Stimulated activated CD4-positive, alpha-beta T cell treated with anti-CD3 and anti-CD28 coated beads, Interleukin-15, amount 100 ng/mL, for 1 hour (primary cell): ENCODE measurements at places on chromosomes 6 and 20.

- DNase-seq = no peak
These were observed 63.7 kb downstream of the PXDC1 start for GRCh38 chr6:3687847-3688246.

GRCh38 chr6:69349771-69350170, 447.0 kb downstream of the LMBRD1 start:
- no peak for DNase-seq

DNA sequence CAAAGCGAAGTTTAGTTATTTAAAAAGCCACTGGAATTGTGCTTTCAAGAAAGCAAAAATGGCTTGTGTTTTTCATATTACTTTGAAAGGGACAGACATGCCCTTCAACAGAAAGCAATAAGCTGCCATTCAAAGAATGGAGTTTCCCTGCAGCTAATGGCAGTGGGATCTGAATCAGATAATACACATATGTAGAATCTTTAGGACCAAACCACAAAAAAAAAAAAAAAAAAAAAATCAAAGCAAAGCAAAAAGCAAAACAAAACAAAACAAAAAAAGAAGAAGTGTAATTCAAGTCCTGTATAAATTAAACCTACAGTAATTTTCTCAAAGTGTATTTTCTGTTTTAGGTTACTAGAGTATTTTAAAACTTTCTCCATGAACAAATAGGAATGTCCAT, 63.6 kb upstream of the ZNF217 start:
- DNase-seq = no peak

DNA sequence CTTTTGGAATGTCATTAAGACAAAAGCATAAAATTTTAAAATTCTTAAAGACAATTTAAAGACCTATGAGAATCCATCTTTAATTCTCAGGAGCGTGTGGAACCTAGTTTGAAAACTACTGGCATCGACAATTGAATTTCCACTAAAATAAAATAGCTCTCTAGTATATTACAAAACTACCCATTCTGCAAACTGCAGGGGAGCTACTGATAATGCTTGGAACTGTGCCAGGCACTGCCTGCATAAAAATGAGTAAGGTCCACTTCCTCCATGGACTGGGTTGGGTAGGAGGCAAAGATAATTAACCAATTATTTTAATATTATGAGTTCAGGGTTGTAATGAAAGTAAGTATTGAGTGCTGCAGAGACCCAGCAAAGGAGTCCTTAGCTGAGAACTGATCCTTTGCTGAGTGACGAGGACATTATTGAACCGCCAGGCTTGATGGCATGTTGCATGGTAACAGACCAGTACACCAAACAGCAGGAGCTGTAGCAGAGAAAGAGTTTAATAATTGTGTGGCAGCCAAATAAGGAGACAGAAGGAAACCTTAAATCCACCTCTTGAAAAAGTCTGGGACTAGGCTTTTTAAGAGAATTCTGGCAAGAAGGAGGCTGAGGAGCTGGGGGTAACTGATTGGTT, 261.3 kb downstream of the ESR1 start:
- DNase-seq = no peak

- no peak for DNase-seq
These were observed 515.6 kb downstream of the KIF16B start for GRCh38 chr20:16057651-16058050.

GRCh38 chr20:10716855-10717254, 43.1 kb upstream of the JAG1 start:
- no peak for DNase-seq

GRCh38 chr6:100464903-100465700, at the start of gene SIM1:
Gene SIM1 (minus strand): TSS chr6:100464921. CDS start chr6:100463468, 1,453 bp downstream.
- no peak for DNase-seq

DNA sequence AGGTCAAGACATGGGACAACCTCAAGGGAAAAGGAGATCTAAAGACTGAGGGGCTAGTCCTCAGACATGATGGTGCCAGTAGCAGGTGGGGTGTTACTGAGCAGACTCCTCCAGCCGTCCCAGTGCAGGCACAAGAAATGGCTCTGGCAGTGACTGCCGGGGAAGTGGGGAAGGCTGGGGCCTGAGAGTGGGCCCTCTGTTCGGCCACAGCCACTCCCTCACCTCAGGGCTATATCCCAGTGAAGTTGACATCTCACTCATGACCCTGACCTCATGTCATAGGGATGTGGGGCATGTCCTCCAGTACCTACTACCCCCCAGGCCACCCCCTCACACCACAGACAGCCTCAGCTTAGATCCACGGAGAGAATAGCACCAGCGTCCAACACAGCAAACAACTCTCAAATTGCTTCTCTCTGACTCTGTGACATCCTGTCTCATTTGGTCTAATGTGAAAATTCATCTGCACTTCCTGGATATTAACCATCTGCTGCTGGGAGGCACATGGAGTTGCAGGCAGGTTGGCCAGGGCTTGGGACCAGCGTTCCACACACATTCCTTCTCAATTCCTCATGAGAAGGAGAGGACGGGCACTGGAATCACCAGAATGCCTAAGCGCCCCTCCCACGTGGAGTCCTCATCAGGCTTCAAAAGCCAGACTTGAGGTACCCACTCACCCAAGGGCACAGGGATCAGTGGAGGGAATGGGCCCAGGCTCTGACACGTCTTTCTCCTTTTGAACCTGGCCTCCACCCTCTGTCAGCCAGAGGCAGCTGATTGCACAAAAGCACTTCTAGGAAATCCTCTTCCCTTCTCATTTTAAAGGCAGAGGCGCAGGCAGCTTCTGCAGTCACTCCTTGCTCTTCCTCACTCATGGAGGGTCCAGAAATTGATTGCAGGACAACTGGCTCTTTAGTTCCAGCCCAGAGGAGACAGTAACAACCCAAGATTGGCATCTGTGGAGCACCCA, 163.6 kb upstream of the CST7 start:
- DNase-seq = no peak

DNA sequence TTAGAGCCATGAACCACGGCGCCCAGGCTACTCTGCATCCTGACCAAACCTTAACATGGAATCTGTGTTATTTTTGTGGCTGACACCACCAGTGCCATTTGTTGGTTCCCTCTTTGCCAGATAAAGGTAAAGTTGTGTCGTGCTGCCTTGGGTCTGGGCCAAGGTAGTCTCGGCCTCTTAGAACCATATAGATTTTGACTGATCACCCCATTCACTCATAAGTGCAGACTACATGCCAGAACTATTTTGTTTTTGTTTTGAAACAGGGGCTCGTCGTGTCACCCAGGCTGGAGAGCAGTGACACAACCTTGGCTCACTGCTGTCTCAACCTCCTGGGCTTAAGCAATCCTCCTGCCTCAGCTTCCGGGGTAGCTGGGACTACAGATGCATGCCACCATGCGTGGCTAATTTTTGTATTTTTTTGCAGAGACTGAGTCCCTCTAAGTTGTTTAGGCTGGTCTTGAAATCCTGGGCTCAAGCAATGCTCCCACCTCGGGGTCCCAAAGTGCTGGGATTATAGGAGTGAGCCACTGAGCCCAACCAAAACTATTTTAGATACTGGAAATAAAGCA, 19.2 kb upstream of the RIPOR3 start:
- DNase-seq = no peak

- DNase-seq = no peak
These were observed 1.3 kb downstream of the CBLN4 start for GRCh38 chr20:56004007-56004406.

GRCh38 chr20:19049514-19049913, 162.9 kb upstream of the SLC24A3 start:
- no peak for DNase-seq

DNA sequence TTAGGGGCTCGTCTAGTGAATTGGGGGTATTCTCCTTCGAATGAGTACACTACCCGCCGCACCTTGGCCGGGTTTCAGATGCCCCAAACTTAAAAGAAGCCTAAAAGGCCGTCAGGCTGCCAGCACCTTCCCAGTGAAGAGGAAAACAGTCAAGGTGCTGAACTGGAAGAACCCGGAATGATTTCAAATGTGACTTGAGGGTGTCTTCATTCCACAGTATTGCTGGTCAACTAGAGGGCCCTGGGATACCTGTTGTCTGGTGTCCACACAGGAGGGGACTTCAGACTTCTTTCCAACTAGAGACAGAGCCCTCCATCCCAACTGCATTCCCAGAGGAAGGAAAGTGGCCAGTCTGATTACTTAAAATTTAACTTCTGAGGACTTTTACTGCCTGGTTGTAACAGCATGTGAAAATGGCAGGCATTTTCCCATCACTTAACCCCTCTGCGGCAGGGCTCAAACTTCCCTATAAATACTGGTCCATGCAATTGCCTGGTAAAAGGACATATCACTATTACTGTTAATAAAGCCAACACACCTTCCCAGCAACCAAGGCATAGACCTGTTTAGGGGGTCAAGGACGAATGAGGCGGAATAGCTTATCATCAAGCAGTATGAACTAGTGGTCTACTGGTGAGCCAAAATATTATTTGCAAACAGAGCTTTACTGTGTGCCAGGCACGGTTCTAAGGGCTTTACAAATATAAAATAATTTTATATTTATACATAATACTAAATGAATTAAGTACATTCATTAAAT, 651 bp upstream of the SAMHD1 start:
- DNase-seq = no peak
